ENCODE measurements at places on chromosomes 16 and 17.
A peak's percentile ranks its signal among the peaks of the same experiment; 100 is the strongest.

- DNase-seq, result no peak
Observed at GRCh38 chr17:3704931-3705717, 9.2 kb upstream of the P2RX5 start.

DNA sequence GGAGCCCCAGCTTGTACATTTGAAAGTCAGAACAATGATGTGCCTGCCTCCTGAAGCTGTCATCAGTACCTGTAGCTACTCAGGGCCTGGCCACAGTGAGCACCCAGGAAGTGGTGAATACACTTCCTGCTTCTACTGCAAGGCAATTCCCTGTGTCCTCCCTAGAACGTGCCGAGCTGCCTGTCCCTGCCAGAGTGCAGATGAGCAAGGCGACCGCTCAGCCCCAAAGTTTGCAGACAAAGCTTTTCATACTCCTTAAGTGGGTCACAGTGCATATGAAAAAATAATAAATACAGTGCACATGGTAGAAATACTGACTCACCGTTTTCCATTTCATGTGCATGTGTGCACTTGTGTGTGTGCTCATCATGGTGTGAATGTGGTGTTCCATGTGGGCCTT, 77.3 kb downstream of the MPRIP start:
- DNase-seq, result no peak

GRCh38 chr17:61000911-61001310, 323.3 kb downstream of the BCAS3 start:
- peak; percentile 5 for DNase-seq

- DNase-seq, result no peak
Observed at GRCh38 chr17:16999931-17000625, 28.2 kb upstream of the TNFRSF13B start.

All from NT2/D1 (cell line).